Sciatic nerve (tissue), 2 donors: ENCODE measurements at places on chromosomes 13 and 19.
A peak's percentile ranks its signal among the peaks of the same experiment; 100 is the strongest.

DNA sequence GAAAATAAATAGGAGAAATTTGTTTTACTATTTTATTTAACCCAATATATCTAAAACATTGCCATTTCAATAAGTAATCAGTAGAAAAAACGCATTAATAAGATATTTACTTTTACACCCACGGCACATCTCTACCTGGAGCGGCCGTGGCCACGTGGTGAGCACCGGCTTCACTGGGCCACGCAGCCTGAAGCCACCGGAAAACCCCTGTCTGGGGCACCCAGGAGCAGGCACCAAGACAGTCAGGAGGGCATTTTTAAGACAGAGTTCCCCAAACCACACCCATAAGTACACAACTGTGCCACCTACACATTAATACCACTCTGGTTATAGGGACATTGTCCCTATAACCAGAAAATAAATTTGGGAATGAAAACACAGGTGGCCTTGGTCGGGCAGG, 80.9 kb downstream of the SPACA7 start:
- no peak for DNase-seq

- peak; percentile 82 for DNase-seq
Measured at GRCh38 chr19:10230173-10230860, 814 bp downstream of the S1PR2 start.

GRCh38 chr19:39428283-39429112, 7.3 kb downstream of the RPS16 start:
- DNase-seq, result peak; percentile 86

GRCh38 chr13:20851844-20852402, 50.6 kb downstream of the XPO4 start:
- no peak for DNase-seq

GRCh38 chr19:4576016-4576933, 16.8 kb upstream of the SEMA6B start:
- DNase-seq, result peak; percentile 84

DNA sequence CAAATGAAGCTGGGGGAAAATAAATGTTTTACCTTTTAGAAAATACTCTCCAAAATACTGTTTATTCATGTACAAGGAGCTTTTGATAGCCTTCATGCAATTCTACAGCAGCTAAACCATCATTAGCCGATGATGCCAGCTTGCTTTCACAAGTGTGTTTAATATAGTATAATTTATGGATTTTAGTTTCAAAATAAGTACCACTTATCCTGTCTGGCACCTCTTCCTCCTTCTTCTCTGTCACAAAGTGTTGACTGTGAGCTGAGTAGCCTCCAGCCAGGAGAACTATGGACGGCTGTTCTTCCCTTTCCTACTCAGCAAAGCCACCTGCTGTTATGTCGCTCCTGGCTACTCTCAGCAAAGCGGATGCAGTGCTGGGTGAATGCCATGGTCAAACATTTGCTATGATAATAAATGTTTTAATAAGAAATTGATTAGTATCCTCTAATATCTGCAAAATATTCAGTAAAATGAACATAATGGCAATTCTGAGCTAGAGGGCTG, 238.2 kb downstream of the LIG4 start:
- DNase-seq, result no peak

- no peak for DNase-seq
Measured at GRCh38 chr19:28465371-28466086, 747.4 kb downstream of the UQCRFS1 start.

GRCh38 chr19:54096617-54097106, 3.9 kb downstream of the OSCAR start:
- no peak for DNase-seq

GRCh38 chr13:75415171-75415570, 66.8 kb downstream of the TBC1D4 start:
- DNase-seq, result no peak

- DNase-seq, result no peak
Measured at GRCh38 chr13:79989217-79989661, 351.7 kb downstream of the SPRY2 start.

- DNase-seq, result no peak
Measured at GRCh38 chr13:74774264-74774663, 640.1 kb upstream of the KLF12 start.

GRCh38 chr13:71619096-71619495, 247.9 kb downstream of the DACH1 start:
- no peak for DNase-seq

DNA sequence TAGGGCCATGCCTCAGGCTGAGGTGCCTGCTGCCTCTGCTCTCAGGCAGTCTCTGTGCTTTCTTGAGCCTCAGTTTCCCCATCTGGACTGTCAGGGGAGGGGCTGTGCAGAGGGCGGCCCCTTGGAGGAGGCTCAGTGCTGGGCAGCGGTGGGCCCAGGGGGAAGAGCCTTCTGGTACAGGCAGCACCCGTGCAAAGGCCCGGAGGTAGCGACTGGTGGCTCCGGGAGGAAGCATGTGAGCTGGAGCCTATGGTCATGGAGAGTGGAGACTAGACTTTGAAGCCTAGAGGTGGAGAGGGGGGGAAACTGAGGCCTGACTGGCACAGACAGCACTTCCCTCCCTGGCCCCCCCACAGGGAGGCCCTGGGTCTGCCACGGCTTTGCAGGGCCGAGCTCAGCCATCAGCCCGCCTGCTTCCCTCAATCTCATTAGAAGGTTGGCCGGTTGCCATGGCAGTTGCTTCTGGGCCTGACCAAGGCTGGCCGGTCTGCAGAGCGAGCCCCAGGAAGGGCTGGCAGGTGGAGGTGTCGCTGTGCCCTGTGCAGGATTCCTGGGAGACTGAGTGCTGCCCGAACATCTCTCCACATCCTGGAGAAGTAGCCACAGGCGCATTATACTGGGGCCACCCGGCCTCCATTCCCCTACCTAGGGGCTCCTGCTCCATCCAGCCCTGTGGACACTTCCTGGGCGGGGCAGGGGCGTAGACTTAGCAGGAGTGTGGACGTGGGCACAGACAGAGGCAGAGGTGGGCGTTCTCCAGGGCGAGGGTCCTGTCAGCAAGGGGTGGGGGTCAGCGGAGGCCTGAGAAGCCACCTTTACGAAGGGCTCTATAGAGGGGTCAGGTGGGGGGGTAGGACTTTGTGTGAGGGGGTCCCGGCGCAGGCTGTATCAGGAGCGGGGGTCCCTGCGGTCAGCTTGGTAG, 53.2 kb downstream of the CRTC1 start:
- no peak for DNase-seq

DNA sequence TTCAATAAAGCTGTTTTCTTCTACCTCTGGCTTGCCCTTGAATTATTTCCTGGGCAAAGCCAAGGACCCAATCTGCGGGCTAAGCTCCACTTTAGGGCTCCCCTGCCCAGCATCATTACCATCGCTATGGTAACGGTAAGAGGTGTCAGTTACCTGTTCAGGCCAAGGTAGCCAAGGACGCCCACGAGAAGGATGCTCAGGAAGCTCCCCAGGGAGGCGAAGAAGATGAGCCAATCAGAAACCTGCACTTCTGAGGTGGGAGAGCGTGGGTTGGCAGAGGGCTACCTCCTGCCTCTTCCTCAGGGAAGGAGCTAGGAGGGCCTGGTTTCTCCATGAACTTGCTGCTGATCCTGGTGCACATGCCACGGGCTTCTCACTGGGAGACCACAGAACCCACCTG, 24.7 kb downstream of the IL12RB1 start:
- DNase-seq, result no peak

GRCh38 chr19:42846597-42846996, 32.9 kb downstream of the PSG1 start:
- DNase-seq, result no peak

DNA sequence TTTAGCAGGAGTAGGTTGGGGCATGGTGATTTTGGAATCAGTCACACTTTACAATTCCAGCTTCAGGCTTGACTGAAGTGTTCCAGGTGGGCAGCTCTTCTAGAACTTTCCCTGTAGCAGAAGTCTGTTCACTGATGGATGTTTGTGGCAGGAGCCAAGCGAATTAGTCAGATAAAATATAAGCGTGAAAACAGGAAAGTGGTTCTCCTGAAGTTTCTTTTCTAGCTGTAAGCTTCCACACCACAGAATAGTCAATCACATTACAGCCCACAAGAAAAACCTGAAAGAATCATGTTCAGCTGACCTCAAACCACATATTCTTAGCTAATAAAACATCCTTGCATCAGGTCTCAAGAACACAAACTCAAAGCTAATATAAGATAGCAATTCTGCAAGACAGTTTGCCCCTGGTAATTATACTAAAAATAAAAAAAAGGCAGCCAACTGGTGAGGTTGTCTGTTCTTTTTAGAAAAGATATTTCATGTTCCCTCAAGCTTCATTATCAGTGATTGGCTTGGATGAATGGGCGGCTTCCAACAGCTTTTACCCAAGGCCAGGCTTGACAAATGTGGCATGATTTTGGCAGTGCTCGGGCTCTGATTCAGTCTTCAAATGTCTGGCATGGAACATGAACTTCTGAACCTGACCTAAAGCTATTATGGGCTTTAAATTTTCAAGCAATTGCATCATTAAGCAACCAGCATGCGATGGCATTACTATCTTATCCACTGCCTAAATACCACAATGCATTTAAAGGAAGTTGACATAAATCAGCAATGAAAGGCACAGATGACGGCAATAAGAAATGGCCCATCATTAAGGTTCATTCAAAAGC, 136.8 kb downstream of the DCLK1 start:
- no peak for DNase-seq
